Brain pericyte (primary cell): ENCODE measurements at places on chromosomes 7 and 10.

DNA sequence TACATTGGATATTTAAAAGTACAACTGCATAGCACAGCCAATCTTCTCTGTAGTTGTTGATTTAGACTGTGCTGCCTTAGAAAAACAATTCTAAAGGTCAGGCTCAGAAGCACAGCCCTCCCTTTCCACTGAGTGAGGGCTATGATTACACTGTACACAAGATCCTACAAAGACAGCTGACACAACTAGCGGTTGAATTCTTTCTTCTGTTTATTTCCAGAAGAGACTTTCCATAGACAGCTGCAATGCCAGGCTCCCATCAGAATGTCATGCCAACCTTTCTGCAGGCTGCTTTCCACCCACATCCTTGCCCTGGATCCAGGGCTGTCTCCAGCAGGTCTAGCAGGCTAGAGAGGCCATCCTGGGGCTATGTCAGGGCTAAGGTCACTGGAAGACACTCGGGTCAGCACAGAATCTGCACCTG lies 39.3 kb downstream of the FAM13C start:
- peak; percentile 61 for DNase-seq

GRCh38 chr7:11819947-11820346 lies 12.1 kb downstream of the THSD7A start:
- DNase-seq = no peak

DNA sequence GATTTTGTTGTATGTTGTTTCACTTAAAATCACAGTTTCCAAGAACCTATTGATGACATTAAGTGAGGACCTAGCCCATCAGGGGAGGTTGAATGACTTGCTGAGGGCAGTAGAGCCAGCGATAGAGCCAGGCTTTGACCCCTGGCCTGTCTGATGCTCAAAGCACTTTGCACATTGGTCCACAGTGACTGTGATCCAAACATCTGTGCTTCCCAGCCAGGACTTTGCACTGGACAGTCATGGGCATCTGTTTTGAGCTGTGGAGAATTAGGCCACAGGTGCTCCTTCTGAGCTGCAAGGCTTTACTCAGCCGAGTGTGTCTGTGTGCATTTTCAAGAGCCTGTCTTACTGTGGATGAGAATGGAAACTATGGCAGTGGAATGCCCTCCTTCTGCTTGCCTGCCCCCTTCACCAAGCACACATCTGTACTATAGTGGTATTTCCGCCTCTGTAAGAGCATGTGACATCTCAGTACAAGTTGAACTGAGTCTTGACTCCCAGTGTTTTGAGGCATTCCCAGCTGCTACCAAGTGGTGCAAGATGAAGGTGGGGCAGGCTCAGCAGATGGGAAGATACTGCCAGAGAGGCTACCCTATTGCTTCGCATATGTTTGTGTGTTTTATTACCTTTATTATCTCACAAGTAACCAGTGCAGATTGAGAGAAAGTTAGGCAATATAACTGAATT lies 72.7 kb upstream of the AOAH start:
- no peak for DNase-seq

GRCh38 chr7:41882256-41882655 lies 179.4 kb upstream of the INHBA start:
- DNase-seq = no peak

- DNase-seq = peak; percentile 72
These were observed at the start of gene ZNF107 for GRCh38 chr7:64665980-64666662. TSS of gene ZNF107 (plus strand) at chr7:64666133. CDS start at chr7:64666283, 150 bp downstream.

DNA sequence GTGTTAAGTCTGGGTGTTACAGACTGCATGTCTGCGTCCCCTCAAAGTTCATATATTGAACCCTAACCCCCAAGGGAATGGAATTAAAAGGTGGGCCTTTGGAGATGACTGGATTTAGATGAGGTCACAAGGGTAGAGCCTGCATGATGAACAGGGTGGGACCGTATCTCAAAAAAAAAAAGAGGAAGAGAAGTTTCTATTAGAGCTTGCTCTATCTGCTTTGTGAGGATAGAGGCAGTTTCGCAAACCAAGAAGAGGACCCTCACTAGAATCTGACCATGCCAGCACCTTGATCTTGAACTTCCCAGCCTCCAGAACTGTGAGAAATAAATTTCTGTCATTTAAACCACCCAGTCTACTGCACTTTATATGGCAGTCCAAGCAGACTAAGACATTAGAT lies 1.4 kb downstream of the KIN start:
- DNase-seq = no peak

GRCh38 chr7:105580022-105580740 lies 1.1 kb downstream of the EFCAB10 start:
- no peak for DNase-seq

GRCh38 chr7:22730921-22731654 lies 4.1 kb downstream of the IL6 start:
- DNase-seq = no peak

GRCh38 chr10:110833234-110833940 lies 38.3 kb upstream of the PDCD4 start:
- no peak for DNase-seq

- DNase-seq = no peak
These were observed 72.3 kb upstream of the FAM13C start for GRCh38 chr10:59434463-59435321.

DNA sequence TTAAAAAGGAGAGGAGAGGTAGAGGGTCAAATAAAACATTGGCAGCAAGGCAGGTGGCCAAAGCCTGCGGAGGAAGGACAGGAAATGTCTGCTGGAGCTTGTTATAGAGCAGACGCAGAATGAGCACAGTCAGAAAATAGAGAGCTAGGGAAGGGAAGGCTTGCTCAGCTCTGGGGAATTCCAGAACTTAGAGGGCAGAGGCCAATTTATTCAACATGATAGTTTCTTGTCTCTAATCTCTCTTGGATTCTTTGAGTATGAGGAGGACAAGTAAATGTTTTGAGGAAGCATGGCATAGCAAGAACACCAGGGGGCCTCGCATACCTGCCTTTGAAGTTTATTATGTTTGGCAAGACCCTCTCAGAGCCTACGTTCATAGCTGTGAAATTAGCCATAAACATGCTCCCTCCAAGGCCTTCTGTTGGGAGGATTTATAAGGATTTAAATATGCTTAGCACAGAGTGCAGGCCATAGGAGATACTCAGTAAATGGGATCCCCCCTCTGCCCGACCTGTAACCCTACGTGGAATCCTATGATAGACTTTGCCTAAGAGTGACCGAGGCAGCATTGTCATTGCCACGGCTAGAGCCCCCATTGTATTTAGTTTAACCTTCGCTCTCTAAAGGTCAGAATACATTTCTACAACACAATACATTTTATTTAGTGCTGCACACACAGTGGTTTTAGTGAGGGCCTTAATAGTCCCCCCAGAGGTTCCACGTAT lies 293.9 kb downstream of the CCDC3 start:
- DNase-seq = peak; percentile 50

- no peak for DNase-seq
These were observed 877 bp upstream of the NOD1 start for GRCh38 chr7:30479202-30480120.

GRCh38 chr7:108020585-108020984 lies 17.6 kb upstream of the LAMB1 start:
- no peak for DNase-seq

DNA sequence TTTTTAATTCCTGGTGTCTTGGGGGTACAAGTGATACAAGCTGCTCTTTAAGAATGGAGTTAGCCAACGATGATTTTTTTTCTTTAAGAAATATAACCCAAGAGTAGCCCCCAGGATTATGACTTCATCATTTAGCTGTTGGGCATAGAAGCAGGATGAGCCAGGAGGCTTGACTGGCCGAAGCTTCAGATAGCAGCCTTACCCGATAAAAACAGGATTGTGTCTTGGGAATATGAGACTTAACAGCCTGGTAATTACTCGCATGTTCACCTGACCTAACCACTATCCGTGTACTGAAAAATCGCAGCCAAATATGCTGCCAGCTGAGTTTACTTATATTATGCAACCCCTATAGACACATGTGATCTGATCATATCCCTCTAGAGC lies 346.0 kb upstream of the BMPER start:
- DNase-seq = no peak

DNA sequence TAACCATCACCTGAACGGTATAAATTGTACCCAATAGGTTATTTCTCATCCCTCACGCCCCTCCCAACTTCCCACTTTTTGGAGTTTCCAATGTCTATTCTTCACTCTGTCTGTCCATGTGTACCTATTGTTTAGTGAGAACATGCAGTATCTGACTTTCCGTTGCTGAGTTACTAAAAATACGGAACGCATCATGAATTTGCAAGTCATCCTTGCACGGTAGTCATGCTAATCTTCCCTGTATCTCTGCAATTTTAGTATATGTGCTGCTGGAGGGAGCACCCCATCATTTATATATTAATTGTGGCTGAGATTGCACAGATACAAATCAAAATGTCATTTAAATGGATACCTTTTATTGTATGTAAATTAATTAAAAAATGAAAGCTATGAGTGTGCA lies 75.7 kb upstream of the SFMBT2 start:
- no peak for DNase-seq

DNA sequence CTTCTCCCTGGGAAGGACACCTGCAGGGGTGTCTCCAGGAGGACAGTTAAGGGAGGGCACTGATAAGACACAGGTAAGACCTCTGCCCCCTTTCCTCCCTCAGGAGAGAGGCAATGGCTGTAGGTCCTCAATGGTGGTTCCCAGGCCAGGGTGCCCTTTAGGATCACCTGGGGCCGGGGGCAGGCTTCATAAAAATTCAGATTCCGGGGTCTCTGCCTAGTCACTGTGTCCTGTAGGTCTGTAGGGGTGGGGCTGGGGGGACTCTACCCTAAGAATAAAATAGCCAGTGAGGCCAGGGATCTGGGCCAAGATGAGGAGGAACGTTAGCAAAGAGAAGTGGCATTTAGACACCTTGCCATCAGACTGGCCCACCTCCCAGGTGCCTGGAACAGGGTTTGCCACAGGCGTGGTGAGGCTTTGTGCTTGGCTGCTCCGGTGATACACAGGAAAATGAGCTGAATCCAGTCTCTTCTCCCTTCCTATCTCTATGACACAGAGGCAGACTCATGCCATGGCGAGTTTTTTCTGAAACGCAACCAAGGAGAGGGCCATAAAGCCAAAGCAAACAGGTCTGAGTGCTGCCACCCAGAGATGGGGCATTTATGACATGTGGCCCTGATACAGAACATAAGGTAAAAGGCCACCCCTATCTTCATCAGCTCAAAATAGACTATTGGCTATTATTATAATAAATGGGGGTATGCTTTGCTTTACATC lies 52.6 kb downstream of the SH3PXD2A start:
- DNase-seq = no peak

GRCh38 chr7:124168616-124169015 lies 135.7 kb upstream of the TMEM229A start:
- DNase-seq = no peak

DNA sequence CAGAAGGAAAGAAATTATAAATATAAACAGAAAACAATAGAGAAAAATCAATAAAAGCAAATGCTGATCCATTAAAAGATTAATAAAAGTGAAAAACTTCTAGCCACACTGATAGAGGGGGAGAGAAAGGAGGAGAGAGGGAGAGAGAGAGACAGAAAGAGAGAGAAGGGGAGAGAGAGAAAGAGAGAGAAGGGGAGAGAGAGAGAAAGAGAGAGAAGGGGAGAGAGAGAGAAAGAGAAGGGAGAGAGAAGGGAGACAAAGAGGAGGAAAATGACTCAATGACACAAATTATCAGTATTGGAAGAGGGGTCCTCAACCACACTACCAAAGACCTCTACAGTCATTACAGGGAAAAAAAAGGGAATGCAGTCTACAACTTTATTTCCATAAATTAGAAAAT lies 94.4 kb upstream of the VIPR2 start:
- no peak for DNase-seq

- DNase-seq = no peak
These were observed 37.7 kb upstream of the HABP2 start for GRCh38 chr10:113515161-113515560.

GRCh38 chr10:84007482-84007881 lies 131.8 kb upstream of the GHITM start:
- no peak for DNase-seq

- DNase-seq = no peak
These were observed at the start of gene OR9A4 for GRCh38 chr7:141916099-141916498. TSS of gene OR9A4 (plus strand) at chr7:141916399. CDS start at chr7:141918876, 2,477 bp downstream.

DNA sequence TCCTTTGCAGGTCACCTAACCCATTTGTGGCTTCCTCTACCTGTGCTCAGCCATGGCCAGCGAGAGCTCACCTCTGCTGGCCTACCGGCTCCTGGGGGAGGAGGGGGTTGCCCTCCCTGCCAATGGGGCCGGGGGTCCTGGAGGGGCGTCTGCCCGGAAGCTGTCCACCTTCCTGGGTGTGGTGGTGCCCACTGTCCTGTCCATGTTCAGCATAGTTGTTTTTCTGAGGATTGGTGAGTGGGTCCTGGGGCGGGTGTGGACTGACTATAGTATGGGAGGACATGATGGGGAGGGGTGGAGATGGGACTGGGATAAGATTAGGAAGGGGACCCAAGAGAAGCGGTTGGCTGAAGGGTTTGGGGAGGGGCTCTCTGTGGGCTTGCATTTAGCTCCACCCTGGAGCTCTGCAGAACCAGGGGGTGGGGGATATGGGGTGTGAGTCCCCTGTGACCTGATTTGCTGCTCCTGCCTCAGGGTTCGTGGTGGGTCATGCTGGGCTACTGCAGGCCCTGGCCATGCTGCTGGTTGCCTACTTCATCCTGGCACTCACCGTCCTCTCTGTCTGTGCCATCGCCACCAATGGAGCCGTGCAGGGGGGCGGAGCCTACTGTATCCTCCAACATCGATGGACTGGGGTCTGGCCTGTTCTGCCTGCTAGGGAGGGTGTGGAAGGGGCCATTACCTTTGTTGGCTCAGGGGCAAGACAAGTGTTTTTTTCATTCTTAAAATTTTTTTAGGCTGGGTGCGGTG lies 1.8 kb downstream of the SLC12A9 start:
- no peak for DNase-seq

- no peak for DNase-seq
These were observed 9.3 kb downstream of the DAGLB start for GRCh38 chr7:6438427-6438826.

DNA sequence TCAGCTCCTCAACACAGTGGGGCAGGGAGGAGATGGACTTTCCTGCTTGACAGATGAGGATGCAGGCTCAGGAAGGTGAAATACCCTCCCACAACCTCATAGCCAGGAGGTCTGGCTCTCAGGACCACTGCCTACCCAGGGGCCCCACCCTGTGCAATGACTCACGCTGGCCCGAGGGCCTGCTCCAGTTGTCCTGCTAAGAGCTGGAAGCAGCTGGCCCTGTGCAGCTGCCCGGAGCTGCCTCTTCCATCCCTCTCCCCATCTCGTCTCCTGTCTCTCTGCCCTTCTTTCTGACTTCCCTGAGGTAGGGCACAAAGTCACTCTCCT lies 123.9 kb downstream of the ZMIZ1 start:
- no peak for DNase-seq

DNA sequence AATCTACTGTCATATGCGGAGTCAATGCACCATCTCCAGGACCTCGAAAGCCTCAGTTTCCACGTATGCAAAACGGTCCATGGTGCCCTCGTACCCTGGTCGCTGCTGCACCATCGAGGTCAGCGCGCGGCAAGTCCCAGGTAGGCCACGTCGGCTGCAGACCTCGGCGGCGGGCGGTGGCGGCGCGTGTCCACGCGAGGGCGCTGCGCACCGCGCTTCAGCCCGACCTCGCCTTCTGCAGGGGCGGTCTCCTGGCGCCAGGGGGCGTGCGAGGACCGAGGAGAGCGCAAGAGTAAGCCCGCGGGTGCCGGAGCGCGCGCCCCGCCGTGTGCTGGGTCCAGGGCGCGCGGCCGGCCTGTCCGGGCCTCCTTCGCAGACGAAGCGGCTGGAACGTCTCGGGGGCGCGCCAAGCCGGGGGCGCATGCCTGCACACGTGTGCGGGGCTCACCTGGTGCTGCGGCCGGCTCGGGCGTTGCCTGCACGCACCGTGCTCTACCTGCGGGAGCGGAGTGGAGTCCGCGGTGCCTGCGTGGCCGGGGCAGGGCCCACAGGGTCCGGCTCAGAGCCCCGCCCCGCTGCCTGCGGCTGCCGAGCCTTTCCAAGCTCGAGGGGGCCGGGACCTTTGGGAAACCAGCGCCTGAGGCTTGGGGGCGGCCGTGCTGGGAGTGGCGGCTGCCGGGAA lies 54.0 kb downstream of the GLRX3 start:
- peak; percentile 50 for DNase-seq
